ENCODE measurements at places on chromosomes 4 and X.
A peak's percentile ranks its signal among the peaks of the same experiment; 100 is the strongest.

GRCh38 chrX:39247536-39247935 is 446.3 kb downstream of the MID1IP1 start:
- DNase-seq: no peak

DNA sequence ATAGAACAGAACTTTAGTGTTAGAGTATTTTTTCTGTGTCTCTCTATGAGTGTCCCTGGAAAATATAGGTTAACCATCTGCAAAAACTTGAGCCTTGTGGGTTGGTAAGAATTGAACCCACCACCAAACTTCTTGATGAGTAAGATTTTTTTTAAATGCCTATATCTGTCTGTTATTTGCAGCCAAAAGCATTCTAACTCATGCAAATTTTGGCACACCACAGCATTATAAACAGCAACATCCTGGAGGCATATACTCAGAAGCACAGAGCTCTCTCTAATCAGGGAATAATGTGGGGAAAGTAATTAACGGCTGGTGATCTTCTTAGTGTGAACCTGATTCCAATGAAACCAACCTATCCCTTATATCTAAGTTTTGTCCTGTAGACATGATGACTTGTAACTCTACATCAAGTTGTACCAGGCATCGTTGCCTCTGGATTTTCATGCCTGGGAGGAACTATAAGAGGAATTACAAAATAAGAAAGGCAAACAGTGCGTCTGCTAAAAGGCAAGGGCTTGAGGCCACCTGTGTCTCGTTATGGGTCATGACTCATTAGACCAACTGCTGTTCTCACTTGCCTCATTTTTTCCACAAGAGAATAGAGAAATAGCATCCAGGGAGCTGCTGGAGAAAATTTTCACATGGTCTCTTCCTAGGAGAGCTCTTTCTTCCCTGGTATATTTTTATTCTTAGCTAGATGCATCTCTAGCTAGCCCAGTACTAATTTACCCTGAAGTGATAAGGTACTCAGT is 202.4 kb downstream of the CHIC2 start:
- DNase-seq: no peak

DNA sequence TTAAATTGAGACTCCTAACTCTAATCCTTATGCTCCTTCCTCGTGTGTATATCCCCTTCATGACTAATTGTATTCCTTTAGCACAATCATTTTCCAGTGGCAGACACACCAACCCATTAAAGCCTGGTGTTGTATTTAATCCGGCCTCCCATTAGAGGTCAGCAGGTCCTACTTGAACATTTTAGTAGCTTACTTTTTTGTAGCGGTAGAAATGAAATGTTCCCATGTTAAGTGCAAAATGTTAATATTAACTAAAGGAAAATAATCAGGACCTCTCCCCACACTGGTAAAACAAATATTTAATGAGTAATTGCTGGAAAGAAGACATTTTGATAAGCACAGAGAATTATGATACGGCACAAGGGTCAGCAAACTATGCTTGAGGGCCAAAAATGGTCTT is 3.4 kb downstream of the RAB33B start:
- no peak for DNase-seq

- DNase-seq: no peak
Measured at GRCh38 chrX:64536736-64537135, 141.5 kb upstream of the MTMR8 start.

DNA sequence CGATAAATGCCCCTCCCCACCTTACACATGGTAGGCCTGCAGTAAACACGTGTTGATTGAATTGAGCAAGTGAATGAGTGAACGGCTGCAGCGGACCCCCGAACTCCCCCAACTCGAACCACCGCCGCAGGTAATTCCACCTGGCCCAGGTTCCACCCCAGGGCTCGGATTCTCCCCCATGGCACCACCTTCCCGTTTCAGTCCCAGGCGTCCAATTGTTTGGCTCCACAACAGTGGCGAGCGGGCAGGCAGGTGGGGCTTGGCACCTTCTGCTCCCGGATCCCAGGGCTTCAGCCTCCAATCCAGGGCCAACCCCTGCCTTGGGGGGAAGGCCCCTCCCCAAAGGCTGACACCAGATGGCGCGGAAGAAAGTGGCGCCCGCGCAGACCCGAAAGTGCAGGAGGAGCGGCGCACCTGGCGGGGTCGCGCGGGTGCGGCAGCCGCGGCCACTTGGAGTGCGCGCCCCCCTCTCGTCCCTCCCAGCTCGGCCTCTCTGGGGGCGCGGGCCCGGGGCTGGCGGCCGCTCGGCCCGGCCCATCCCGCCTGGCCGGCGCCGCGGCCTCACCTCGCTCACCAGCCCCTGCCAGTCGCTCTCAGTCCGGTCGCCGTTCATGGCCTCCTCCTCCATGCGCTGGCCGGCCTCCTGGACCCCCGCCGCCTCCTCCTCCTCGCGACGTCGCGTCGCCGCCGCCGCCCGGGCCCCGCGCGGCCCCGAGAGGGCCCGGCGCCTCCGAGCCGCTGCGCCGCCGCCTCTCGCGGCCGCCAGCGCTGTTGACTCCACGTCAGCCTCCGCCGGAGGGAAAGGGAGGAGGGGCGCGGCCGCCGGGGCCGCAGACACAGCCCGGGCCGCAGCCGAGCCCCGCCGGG is at the start of gene CCDC149:
CCDC149 (minus strand) TSS at position 791 of the 867 bp plus-strand sequence; CDS start at position 613, 178 bp downstream.
- no peak for DNase-seq

GRCh38 chr4:103099691-103100392 is at the start of gene BDH2:
BDH2 (minus strand) TSS chr4:103099834; CDS start chr4:103096254, 3,580 bp downstream.
- peak; percentile 23 for DNase-seq

- DNase-seq: no peak
Measured at GRCh38 chr4:19623866-19624265, 627.8 kb upstream of the SLIT2 start.

DNA sequence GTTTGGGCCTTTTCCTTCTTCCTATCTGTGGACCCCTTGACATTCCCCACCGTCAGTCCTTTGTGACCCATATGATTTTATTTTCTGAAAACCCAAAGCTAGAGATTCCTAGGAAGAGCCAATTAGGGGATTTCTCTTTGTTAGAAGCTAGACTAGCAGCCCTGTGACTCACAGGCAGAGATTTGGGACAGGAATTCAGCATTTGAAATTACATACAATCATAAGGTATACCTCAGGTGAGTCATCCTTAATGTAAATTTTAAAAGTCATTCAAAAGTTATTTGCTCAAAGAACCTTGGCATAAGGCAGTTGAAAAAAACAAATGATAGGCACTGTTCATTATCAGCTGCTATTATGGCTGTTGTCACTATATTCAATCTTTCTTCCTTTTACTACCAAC is 40.6 kb downstream of the USP26 start:
- DNase-seq: no peak
